ENCODE measurements at places on chromosomes 12 and 14.

DNA sequence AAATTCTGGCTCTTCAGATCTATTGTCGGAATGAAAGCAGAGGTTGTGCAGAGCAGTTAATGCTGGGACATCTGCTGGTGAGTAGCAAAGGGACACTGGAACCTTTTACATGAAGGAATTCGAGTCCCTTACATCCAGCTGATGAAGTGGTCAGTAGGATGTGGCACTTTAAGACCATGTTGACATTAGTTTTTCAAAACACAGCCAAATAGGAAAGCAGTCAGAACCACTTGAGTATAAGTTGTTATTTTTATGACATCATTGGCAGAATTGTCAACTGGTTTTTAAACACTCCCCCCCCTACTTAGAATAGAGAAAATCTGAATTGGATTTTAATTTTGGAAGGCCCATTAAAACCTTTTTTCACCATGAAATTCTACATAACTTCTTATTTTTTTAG, 46.8 kb upstream of the AMN start:
- no peak for DNase-seq

DNA sequence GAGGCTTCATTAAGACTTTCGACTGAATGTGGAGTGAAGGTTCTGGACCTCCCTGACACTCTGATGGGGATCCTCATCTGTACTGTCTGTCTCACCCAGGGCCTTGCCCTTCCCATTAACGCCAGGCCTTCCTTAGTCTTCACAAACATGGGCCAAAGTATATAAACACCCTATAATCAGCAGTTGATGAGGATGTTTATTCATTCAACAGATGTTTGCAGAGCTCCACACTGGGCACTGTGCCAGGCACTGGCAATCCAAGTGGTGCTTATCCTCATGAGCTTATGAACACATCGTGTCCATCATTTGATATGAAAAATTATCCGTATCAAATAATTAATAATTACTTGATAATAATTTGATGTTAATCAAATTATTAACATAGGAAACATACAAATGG, 454.4 kb downstream of the FUT8 start:
- DNase-seq = no peak

- no peak for DNase-seq
These were observed 10.0 kb downstream of the DACT1 start for GRCh38 chr14:58647777-58648176.

DNA sequence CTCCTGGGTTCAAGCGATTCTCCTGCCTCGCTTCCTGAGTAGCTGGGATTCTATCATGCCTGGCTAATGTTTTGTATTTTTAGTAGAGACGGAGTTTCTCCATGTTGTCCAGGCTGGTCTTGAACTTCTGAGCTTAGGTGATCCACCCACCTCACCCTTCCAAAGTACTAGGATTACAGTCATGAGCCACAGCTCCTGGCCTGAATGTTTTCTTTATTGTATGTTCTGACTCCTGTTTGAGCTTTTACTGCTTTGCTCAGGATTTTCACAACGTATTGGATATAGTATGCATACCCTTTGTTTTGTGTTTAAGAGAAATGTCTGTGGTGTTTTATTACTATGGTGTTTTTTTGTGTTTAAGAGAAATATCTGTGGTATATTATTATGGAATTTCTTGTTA, 37.2 kb downstream of the ATF7IP start:
- DNase-seq = no peak

- peak; percentile 48 for DNase-seq
These were observed 458 bp downstream of the KHNYN start for GRCh38 chr14:24430143-24430681.

- no peak for DNase-seq
These were observed 64.8 kb downstream of the PTHLH start for GRCh38 chr12:27907766-27908165.

DNA sequence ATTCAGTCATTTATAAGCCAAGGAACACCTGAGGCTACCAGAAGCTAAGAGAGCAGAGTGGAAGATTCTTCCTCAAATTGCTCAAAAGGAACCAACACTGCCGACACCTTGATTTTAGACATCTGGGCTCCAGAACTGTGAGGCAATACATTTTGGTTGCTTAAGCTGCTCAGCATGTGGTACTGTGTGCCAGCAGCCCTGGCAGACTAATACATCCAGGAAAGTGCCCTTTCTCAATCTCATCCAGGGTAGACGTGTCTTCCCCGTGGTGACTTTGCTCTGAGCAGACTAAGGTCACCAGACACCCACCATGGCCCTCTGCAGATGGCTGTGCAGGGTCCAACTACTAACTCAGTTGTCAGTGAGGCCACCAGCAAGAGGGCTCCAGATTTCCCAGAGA, 122.8 kb downstream of the VRK1 start:
- no peak for DNase-seq

- no peak for DNase-seq
These were observed 461.2 kb downstream of the FLRT2 start for GRCh38 chr14:85991156-85991555.
